ENCODE measurements at places on chromosomes 16 and 17.

- DNase-seq, result no peak
These were observed 143.3 kb downstream of the STX8 start for GRCh38 chr17:9432134-9432885.

- DNase-seq, result no peak
These were observed 22.1 kb upstream of the IL21R start for GRCh38 chr16:27379919-27380318.

DNA sequence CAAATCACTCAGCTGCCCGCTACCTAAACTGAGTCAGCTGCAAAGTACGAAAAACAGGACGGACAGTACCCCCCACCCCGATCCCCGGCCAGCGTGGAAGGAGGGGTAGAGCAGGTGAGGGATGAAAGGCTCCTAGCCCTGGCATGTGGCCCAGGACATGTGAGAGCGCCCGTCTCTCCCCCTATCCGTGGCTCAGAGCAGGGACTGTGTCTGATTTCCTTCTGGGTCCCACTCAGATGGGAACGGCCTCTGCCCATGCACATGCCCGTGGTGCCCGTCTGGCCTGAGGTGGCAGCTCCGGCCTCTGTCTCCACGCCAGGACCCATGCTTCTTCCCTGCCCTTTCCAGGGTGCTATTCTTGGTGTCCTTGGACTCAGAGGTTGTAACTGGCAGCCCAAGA, 30.2 kb upstream of the RASD1 start:
- no peak for DNase-seq

GRCh38 chr16:70478912-70479341, 24.5 kb downstream of the FCSK start:
- DNase-seq, result no peak

DNA sequence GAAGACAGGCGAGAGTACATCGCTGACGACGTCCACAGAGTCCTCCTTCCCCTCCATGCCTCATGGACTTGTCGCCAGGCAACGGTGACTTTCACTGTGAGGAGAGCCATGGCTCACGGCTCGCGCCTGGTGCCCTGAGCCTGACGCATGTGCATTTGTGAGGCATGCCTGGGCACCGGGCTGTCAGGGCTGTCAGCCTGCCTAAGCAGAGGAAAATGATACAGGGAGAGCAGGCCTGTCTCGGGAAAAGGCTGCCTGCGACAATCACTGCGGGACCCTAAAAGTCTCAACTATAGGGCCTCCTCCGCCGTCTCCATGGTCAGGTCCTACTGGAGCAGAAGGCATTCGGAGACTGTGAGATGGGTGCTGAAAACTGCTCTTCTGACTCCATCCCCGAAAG, 135.5 kb upstream of the WSB1 start:
- DNase-seq, result no peak

DNA sequence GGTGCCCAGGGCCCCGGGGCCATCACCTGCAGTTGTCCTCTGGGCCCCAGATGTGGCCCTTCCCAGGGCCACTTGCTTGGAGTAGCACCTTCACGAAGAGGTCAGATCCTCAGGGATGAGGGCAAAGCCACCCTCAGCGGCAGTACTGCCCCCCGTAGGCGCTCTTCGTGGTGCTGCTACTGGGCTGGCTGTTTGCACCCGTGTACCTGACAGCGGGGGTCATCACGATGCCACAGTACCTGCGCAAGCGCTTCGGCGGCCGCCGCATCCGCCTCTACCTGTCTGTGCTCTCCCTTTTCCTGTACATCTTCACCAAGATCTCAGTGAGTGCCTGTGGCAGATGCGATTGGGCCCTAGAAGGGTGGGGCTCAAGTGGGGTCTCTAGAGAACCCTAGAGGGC, 2.6 kb downstream of the SLC5A2 start:
- no peak for DNase-seq

Data from hematopoietic multipotent progenitor cell (in vitro differentiated cells).